Ureter (tissue), 1 donor: ENCODE measurements at places on chromosomes 2 and 18. TPM values are rescaled to one million over a fixed set of nuclear protein-coding genes. Genes with fewer than 3 reads are reported as not detected.

- no peak for DNase-seq
These were observed 85.9 kb downstream of the MTCL1 start for GRCh38 chr18:8791171-8791651.

- DNase-seq = no peak
These were observed 16.6 kb downstream of the DPP4 start for GRCh38 chr2:162057426-162057825.

- no peak for DNase-seq
These were observed 61.4 kb downstream of the NDUFA10 start for GRCh38 chr2:239963646-239964205.

- no peak for DNase-seq
These were observed 693.3 kb upstream of the KLHL29 start for GRCh38 chr2:22691666-22692065.

DNA sequence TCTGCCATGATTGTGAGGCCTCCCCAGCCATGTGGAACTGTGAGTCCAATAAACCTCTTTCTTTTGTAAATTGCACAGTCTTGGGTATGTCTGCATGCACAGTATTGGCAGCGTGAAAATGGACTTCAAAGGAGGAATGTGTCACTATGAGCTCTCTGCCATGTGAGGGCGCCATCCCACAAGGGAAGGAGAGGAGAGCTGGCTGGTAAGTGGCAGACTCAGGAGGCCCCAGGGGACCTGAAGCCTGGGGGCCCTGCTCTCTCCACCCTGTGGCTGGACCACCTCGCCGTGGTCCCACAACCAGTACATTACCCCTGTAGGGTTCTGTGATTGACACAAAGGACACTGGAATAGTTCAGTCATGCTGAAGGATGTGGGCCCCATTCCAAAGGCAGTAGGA is 122.1 kb downstream of the RPIA start:
- DNase-seq = no peak

GRCh38 chr2:12070153-12070552 is 323.7 kb downstream of the LPIN1 start:
- DNase-seq = no peak

- DNase-seq = peak; percentile 62
These were observed at the start of gene LAMA3 for GRCh38 chr18:23689031-23689615. Gene LAMA3 (plus strand): TSS chr18:23689453. CDS start chr18:23689684, 231 bp downstream.

DNA sequence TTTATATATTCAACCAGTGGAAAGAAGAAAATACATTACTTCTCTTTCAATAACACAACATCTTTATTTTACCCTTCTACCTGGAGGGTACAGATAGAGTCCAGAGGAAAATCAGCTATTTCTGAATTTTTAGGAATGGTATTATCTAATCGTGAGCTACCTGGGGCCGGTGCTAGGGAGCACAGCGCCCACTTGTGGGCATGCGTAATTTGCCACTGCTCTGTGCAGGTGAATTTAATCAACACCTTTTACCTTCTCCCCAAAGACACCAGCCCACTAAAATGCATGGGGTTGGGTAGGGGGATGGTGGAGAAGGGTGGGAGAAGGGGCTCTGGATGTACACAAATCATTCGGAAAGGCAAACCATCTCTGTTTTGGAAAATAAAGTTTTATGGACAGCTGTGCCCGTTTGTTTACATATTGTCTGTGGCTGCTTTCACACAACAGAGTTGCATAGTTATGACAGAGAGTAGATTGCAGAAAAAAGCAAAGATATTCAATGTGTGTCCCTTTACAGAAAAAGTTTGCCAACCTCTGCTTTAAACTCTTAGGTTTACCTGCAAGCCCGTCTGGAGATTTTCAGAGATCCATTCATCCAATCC is 51.5 kb upstream of the DCC start:
- DNase-seq = no peak

GRCh38 chr2:179460181-179460929 is 195.7 kb upstream of the SESTD1 start:
- no peak for DNase-seq

DNA sequence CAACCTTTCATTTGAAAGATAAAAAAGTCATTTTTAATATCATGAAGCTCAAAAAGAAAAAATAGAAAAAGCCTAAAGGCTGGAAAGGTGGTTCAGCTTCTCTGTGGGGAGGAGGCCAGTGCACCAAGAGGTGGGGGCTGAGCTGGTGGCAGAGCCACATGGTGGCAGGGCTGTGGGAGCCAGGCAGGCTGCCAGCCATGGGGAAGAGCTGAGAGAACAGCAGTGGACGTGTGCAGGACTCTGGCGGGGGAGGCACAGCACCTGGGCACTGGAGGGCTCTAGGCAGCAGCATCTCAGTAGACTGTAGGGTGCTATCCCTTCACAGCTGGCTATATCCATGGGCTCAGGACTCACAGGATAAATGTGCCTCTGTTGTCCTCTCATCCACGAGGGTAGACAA is 47.8 kb downstream of the STK25 start:
- DNase-seq = no peak

GRCh38 chr2:9033385-9034168 is 30.1 kb upstream of the MBOAT2 start:
- no peak for DNase-seq

GRCh38 chr2:155308367-155309009 is 610.0 kb downstream of the KCNJ3 start:
- no peak for DNase-seq

- no peak for DNase-seq
These were observed 84.0 kb downstream of the EHBP1 start for GRCh38 chr2:62789518-62789917.

GRCh38 chr2:23327887-23328286 is 57.1 kb upstream of the KLHL29 start:
- DNase-seq = no peak

DNA sequence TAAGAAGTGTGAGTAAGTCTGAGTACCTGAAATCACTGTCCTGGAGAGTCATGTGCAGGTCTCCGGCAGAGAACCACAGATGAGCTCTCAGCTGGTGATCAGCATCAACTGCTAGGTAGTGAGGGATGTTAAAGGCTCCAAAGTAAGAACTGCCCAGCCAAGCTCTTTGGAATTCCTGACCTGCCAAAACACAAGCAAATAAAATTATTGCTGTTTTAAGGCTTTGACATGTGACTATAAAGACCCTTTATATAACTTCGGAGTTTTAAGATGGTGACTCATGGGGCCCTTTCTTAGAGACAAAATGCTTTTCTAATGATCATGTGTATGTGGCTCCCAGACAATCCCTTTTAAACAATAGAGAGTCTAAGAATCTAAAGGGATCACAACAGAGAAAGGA is 855.7 kb downstream of the TRIB2 start:
- no peak for DNase-seq

- no peak for DNase-seq
These were observed 170.2 kb downstream of the ZEB2 start for GRCh38 chr2:144349674-144350073.

DNA sequence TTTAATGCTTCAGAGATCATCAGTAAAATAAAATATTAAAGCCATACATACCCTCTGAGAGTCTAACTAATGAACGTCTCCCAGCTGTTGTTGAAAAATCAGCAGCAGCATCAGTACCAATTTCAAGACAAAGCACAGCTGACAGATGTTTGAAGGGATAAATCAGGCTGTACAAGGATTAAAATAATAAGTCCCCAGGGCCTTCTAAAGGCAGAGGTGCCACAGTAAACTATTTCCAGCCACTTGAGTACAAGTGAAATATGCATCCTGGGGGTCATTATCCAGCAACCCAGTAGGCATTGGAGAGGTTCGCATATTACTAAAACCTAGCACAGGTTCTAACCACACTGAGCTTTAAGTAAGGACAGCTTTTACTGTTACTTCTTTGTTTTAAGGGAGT is 76.9 kb downstream of the NXPH2 start:
- DNase-seq = no peak

DNA sequence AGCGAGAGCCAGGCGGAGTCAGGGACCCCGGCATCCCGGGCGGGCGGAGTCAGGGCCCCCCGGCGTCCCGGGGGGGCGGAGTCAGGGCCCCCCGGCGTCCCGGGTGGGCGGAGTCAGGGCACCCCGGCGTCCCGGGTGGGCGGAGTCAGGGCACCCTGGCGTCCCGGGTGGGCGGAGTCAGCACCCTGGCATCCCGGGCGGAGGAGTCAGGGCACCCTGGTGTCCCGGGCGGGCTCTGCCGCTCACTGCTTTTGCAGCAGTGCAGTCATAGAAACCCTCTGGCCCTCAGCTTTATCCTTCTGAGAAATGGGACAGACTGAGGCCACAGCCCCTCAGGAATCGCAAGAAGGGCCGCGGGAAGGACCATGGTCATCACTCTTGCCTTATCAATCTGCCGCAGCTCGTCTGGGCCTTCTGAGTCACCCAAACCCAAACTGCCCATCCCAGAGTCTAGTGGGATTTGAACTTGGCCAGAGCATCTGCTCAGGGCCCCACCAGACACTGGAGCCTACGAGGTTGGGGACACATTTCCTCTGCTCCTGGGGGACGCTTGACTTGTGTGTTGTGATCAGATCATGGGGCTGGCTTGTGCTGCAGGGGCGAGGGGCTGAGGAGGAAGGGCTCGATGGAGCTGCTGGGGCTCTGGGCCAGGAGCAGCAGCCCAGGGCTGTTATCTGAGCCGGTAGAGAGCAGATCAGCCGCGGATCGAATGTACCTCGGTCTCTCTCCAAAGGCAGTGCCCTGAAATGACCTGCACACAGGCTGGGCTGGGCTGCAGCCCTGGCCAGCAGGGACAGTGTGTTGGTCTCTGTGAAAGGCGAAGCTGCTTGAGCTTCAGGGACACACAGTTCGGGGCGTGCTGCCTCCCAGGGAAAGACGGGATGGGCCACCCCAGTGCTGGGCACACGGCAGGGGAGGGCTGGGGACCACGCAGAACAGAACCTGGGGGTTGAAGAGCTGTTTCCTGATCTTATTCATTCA is 290.1 kb upstream of the HDAC4 start:
- no peak for DNase-seq

DNA sequence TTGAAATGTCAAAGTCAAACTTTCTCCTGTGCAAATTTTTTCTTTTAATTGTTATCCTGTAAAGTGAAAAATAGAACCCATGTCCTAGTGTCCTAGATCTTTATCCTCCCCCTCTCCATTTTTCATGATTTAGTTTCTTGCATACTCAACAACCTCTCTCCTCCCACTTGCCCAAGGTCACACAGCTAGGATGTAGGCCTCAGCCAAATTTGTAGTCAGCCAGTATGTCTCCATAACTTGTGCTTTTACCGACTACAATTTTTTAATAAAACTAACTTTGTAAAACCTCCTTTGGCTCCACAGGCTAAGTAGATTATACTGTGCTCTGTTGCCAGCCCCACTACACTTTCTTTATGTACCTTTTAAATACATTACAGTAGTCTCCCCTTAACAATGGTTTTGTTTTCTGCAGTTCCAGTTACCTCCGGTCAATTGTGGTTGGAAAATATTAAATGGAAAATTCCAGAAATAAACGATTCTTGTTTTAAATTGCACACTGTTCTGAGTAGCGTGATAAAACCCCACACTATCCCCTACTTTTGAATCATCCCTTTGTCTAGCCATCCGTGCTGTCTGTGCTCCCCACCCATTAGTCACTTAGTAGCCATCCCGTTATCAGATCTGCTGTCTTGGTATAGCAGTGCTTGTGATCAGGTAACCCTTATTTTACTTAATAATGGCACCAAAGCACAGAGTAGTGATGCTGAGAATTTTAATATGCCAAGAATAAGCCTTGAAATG is 22.8 kb downstream of the GULP1 start:
- DNase-seq = no peak

GRCh38 chr2:28444956-28445355 is 50.9 kb upstream of the PLB1 start:
- no peak for DNase-seq

DNA sequence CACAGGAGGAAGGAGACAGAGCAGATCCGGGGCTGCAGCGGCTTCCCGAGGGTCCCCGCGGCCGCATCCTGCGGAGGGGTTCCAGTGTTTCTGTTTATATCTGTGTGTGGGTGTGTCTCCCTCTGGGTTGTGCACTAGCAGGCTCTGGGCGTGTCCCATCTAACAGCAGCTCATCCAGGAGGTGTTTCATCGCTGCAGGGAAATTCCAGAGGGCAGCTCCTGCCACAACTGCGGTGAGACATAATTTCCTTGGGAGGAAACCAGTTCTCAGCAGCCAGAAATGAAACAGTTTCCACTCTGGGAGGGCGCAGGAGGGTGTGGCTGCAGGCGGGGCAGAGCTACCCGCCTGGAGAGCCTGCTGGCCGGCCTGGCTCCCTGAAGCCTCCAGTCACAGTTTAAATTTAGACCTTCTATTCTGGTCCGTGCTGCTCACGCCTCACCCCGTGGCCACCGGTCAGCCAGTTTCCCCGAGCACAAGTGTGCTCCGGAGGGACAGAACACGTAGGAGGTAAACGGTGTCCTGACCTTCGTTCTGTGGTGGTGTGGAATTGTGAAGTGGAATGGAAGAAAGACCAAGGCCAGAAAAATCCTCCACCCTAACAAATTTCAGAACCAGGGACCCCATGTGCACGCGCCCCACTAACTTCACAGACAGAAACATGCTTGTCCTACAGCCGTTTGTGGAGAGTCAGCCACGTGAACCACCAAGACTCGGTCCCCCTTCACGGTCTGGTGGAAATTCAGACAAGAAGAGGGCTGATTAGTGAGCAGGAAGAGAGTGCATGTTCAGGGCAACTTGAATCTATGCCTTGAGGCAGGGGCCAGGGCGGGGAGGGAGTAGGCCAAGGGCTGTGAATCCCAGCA is 50.2 kb downstream of the TEX44 start:
- peak; percentile 90 for DNase-seq

DNA sequence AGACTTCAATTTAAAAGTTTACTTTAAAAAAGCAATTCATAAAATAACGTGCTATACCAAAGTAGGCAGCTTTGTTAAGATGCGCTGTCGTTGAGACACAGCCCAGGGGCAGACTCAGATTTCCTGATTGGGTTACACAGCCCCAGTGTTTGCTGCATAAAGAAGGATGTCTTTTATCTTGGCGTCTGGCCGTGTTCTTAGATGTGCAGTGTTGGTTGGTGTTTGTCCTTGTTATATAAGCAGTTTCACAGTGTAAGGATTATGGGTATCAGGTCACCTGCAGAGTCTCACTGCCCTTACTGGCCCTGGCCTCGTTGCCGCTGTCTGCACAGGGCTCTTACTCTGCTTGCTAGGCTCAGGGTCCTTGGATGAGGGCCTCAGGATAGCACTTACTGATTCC is 108.5 kb downstream of the WDSUB1 start:
- DNase-seq = no peak

The KCNG2 gene
- total RNA-seq = not detected

The TBR1 gene
- not detected for total RNA-seq

The SERPINB13 gene
- not detected for total RNA-seq

The SPC25 gene
- total RNA-seq = 0.47 TPM

The LRRTM1 gene
- total RNA-seq = not detected

The PMAIP1 gene
- 4.9 TPM for total RNA-seq

The ADAM23 gene
- total RNA-seq = 0.78 TPM

The REG3A gene
- not detected for total RNA-seq

The CAPN13 gene
- total RNA-seq = 67.4 TPM

The SLC19A3 gene
- total RNA-seq = 1.9 TPM

The ONECUT2 gene
- 0.03 TPM for total RNA-seq

The OR6B2 gene
- total RNA-seq = not detected

The ALPI gene
- total RNA-seq = not detected
